ENCODE measurements at places on chromosomes 5 and 9. TPM values are rescaled to one million over a fixed set of nuclear protein-coding genes. Genes with fewer than 3 reads are reported as not detected.

PCDHB8 gene
- 1.7 TPM for total RNA-seq

CDC20B gene
- not detected for total RNA-seq

FST gene
- total RNA-seq = 6.6 TPM

PCDHA9 gene
- 0.34 TPM for total RNA-seq

NUTM2F gene
- not detected for total RNA-seq

LEAP2 gene
- 28.3 TPM for total RNA-seq

PCSK1 gene
- total RNA-seq = 0.34 TPM

SCGB3A2 gene
- total RNA-seq = not detected

GPSM1 gene
- total RNA-seq = 16.6 TPM

TMEM215 gene
- total RNA-seq = not detected

PLAC8L1 gene
- 1.1 TPM for total RNA-seq

STPG3 gene
- total RNA-seq = not detected

PRSS3 gene
- 6.5 TPM for total RNA-seq

SLC45A2 gene
- not detected for total RNA-seq

SPINK5 gene
- 3.2 TPM for total RNA-seq

GABRB2 gene
- total RNA-seq = 0.34 TPM

UGCG gene
- 52.1 TPM for total RNA-seq

RORB gene
- total RNA-seq = 3.0 TPM

MARCHF6 gene
- 151 TPM for total RNA-seq

PCDHB7 gene
- 2.4 TPM for total RNA-seq

SLC1A3 gene
- 33.4 TPM for total RNA-seq

UTP15 gene
- total RNA-seq = 31.8 TPM

LSM11 gene
- total RNA-seq = 3.6 TPM

ANKRD34B gene
- total RNA-seq = not detected

FOXD4L6 gene
- total RNA-seq = not detected

PHF24 gene
- 1.7 TPM for total RNA-seq

NKD2 gene
- 14.2 TPM for total RNA-seq

NIPAL4 gene
- 49.8 TPM for total RNA-seq
